Aorta (tissue), 5 donors: ENCODE measurements at places on chromosomes 2 and 18. TPM values are rescaled to one million over a fixed set of nuclear protein-coding genes. Genes with fewer than 3 reads are reported as not detected.

- peak; percentile 56 for DNase-seq
Observed at GRCh38 chr2:65353927-65354326, 78.5 kb downstream of the SPRED2 start.

DNA sequence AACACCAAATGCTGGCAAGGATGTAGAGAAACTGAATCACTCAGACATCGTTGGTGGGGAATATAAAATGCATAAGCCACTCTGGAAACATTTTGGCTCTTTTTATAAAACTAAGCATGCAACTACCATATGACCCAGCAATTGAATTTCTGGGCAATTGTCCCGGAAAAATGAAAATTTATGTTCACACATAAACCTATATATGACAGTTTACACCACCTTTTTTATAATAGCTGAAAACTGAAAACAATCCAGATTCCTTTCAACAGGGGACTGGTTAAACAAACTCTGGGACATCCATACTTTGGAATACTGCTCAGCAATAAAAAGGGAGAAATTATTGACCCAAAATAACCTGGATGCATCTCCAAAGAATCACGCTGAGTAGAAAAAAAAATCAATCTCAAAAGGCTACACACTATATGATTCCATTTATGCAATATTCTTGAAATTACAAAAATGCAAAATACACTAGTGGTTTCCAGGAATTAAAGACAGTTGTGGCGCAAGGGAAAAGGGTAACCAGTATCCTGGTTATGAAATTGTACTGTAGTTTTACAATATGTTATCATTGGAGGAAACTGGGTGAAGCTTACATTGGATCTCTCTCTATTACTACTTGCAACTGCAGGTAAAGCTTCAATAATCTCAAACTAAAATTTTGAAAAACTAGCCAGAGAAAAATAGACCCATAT is 130.2 kb upstream of the PID1 start:
- DNase-seq = no peak

DNA sequence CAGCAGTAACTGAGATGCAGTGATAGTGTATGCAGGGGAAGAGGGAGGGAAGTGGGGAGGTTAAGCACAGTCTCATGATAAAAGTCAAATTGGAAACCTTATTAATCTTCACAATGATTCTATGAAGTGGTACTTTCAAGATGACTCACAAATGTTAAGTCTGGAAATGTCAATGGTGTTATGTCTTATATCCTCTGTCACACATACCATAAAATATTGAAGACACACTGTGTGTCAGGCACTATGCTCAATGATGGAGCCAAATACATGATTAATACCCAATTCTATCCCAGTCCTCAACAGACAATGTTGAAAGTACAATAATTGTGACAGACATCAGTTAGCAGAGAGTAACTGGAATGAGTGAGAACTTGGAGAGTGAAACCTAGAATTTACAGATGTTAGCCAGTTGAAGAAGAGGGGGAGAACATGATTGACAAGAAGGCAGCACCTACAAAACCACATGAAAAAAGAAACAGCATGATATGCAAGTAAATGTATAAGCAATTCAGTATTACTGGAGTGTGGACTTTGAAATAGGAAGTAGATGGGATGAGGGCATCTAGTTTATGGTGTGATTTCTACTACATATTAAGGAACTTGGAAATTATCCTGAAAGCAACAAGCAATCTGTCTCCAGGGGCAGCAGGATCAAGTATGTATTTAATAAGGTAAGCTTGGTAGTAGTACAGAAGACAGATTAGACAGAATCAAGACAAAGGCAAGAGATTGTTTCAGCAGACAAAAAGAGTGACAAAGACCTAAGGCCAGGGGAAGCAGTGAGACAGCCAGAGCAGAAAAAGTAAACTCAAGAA is 107.6 kb downstream of the STRN start:
- no peak for DNase-seq

CXCR1 gene
- total RNA-seq = 1.8 TPM

- no peak for DNase-seq
Observed at GRCh38 chr18:75625966-75626365, 198.5 kb upstream of the SMIM21 start.

DNA sequence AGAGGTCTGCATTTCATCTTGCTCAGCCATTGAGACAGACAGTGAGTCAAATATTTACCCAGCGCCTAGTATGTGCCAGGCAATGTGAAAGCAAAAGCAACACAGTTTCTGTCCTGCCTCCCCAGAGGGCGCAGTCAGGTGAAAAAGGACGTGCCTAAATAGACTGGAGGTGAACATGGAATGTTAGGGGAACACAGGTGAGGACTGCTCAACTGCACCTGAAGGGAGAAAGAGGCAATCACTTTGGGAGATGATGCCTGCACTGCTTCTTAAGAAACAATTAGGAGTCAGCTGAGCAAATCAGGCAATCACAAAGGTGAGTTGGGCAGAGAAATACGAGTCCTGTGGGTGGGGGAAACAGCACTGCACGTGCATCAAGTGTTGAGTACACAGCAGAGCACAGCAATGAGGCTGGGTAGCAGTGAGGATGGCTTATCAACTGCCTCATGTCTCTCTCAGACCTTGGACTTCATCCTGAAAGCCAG is 218.3 kb upstream of the SMAD7 start:
- DNase-seq = no peak

DNA sequence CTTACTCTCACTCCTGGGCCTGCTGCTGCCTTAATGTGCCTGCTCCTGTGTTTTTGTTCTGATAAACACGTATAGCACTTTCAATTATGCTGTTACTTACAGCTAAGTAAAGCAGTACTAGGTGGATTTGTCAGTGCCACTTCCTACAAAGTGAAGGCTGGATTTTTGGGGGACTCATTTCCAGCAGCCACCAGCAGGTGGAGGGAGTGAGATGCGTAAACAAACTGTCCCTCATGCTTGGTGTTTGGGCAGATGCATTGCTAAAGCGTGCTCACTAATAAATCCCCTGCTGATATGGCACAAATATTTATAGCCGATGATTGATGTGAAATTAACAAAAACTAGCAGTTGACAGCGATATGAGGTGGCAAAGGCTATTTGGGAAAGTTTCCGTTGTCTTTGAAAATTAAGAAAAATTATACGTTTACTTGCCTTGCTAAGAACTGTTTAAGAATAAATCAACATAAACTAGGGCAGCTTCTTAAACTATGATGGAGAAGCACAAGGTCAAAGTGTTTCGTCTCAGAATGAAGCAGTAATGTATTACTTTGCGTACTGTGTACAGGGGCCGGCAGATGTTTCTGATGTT is 101.7 kb downstream of the AGAP1 start:
- DNase-seq = peak; percentile 67

GRCh38 chr2:40964509-40965250 is 512.8 kb upstream of the SLC8A1 start:
- no peak for DNase-seq

- DNase-seq = no peak
Observed at GRCh38 chr2:15293262-15293937, 267.7 kb downstream of the NBAS start.

- no peak for DNase-seq
Observed at GRCh38 chr2:240873805-240874714, 5.4 kb downstream of the AGXT start.

- DNase-seq = peak; percentile 75
Observed at GRCh38 chr2:240601061-240601830, 14.7 kb downstream of the CAPN10 start.

DNA sequence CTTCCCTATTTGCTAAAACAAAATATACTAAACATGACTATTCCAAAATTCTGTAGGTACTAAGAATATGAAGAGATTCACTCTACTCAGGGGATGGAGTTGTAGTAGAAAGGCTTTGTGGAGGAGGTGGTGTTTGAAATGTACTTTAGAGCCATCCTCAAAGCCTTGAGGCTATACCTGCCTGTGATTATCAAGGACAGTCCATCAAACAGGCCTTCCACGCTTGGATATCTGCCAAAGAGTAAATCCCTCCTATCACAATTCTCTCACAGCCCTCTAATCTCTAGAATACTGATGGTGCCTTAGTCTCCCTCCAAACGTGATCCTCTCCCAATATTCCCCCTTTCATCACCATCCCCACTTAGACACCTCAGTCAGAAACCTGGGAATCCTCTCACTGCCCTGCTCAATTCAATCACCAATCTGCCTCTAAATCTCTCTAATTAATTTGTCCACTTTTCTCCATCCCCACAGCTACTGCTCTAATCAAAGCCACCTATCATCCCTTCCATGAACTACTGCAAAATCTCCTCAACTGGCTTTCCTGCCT is 13.1 kb downstream of the SOS1 start:
- no peak for DNase-seq

TET3 gene
- 12.1 TPM for total RNA-seq

- DNase-seq = no peak
Observed at GRCh38 chr18:22411446-22411845, 6.3 kb downstream of the CTAGE1 start.

ASB18 gene
- total RNA-seq = not detected

ASAP2 gene
- 72.4 TPM for total RNA-seq

DNA sequence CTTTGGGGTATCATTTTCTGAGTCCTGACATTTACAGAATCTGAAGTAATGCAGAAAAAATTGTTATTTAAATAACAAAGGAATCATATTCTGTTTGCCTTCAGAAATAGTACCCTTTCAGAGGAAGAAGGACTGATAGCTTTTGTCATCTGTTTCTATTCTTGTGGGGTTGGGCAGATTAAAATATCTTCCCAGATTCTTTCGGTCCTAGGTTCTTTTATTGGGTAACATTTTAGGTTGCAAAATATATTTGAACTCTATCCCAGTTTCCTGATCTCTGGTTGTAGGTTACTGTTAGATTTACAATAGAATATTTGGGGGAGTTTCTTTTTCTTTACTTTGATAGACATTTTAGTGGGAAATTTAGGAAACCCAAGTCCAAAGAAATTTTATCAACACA is 550.5 kb downstream of the SPAG16 start:
- DNase-seq = no peak

DNA sequence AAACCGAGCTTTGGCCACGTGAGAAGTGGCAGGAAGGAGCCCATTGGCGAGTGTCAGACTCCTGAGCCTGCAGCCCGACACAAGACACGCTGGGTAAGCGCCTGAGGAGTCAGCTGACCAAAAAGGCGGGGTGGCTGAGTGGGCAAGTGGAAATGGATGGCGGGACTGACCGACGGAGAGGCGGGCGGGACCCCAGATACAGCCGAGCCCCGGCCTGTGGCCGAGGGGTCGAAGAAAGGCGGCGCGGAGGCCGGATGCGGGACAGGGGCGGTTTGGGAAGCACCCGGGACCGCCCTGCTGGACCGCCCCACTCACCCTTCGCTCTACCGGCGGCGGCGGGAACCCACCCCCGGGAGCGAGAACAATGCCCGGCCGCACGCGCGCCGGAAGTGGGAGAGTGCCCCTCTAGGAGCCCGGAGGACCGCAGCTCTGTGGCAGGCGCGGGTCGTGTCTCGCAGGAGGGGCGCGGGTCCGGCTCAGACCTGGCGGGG is 22.8 kb downstream of the ZSCAN30 start:
- DNase-seq = peak; percentile 94

- no peak for DNase-seq
Observed at GRCh38 chr2:117888897-117889296, 74.4 kb downstream of the DDX18 start.

DNA sequence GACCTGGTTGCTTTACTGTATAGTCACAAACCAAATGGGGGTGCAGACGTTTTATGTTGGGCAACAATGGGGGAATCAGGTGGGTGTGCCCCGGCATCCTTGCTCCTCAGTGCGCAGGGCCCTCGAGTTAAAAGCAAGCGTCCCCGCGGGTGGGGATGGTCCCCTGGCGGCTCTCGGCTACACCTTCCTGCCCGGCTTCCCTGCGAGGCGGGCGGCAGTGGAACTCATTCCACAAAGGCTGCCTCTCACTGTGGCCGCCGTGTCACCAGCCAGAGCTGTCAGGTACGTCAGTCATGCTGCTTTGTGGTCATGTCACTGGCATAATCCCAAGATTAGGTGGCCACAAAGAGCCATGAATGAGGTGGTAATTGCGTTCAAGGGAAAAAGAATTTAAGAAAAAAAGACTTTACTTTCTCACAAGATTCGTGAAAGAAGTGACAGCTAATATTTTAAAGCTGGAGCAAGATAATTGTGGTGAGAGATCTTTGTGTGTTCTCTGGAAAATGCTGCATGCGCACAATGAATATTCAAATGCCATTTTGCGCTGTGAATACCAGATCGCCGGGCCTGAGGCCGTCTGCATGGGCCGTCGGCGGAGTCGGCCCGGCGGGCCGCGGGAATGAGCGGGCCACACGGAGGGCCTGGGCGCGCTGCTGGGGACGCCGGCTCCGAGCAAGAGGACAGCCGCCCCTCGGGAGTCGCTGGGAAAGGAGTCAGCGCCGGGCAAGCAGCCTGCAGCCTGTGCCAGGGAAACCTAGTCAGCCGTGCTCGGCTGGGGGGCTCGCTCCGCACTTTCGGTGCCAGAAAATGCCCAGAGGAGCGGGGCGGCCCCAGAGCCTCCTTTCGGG is 82.3 kb upstream of the LDLRAD4 start:
- peak; percentile 67 for DNase-seq

GRCh38 chr18:45373286-45373880 is 241.9 kb upstream of the SLC14A2 start:
- no peak for DNase-seq

DNA sequence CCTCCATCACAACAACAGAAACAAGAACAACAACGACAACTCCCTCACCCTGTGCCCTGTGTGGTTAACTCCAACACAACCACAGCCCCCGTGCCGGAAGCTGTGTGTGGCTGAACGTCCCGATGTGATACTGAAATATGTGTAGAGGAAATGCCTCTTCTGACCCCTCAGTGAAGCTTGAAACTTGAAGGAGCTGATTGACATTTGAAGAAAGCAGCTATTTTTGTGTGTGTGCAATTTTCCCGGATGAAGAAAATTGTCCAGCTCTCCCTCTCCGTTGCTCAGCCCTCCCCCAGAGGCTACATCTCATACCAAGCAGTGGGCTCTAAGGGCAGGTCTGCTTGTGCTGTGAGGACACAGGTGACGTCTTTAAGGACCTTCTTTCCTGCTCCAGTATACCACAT is 173.8 kb downstream of the ICOS start:
- DNase-seq = no peak

DSG1 gene
- not detected for total RNA-seq

- DNase-seq = peak; percentile 93
Observed at GRCh38 chr2:20666304-20667150, at the start of gene GDF7. Gene GDF7, plus strand, starts transcription at chr2:20667144. Its CDS starts 96 bp downstream, at chr2:20667240.

- DNase-seq = no peak
Observed at GRCh38 chr2:200447139-200447855, 62.6 kb downstream of the KCTD18 start.

- no peak for DNase-seq
Observed at GRCh38 chr2:42025151-42025582, 22.7 kb upstream of the PKDCC start.

DNA sequence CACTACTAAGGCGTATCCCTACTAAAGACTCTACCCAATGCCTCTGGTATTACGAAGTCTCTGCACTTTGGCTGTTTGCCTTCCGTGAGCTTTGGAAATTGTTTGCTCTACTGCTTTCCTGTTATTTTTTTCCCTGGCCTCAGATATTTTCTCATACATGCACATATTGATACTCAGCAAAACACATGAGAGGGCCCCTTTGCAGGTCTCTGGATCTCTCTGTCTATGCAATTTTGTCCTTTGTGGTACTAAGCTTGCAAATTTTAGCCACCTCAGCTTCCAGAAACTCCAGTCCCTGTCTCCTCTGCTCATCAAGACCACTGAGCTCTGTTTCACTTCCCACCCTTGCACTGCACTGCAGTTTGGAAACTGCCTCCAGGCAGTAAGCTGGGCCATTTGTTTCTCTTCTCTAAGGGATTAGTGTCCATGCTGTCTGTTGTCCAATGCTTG is 46.6 kb downstream of the TAF1B start:
- no peak for DNase-seq
